Activated CD8-positive, alpha-beta T cell treated with anti-CD3 and anti-CD28 coated beads, Interleukin-2, amount 10 ng/mL, durations not matched to agents 7 days and 5 days (primary cell): ENCODE measurements at places on chromosomes 3 and 15. TPM values are rescaled to one million over a fixed set of nuclear protein-coding genes. Genes with fewer than 3 reads are reported as not detected.

- H3K27ac ChIP-seq: no peak overlapping the region
- no peak for DNase-seq
- H3K4me3 ChIP-seq: no peak overlapping the region
- H3K36me3 ChIP-seq: peaks cover 7% of the 10 kb centered on the region
- no peaks in the 10 kb centered on the region for H3K27me3 ChIP-seq
Observed at GRCh38 chr15:58415636-58416035, 16.2 kb upstream of the LIPC start.

DNA sequence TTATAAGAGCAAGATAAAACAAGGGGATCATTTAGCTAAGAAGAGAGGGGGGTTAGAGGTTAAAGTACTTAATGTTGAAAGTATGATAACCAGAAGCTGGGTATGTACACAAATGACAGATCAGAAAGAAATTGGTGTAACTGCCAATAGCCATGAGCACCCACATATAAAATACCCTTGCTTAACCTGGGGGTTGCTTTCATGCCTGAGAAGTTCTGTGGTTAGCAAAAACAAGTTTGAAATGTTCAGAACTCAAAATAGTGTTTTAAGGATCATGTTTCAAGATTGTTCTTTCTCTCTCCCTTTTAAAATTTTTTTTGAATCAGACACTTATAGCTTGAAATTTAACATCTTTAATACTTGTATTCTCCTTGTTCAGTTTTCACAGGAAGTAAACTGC lies 321.4 kb upstream of the GBE1 start:
- no peaks in the 10 kb centered on the region for H3K27me3 ChIP-seq
- no peaks in the 10 kb centered on the region for H3K4me1 ChIP-seq
- no peak overlapping the region for H3K4me3 ChIP-seq
- H3K36me3 ChIP-seq: no peaks in the 10 kb centered on the region
- DNase-seq: no peak

ARGFX gene
- total RNA-seq: not detected

DNA sequence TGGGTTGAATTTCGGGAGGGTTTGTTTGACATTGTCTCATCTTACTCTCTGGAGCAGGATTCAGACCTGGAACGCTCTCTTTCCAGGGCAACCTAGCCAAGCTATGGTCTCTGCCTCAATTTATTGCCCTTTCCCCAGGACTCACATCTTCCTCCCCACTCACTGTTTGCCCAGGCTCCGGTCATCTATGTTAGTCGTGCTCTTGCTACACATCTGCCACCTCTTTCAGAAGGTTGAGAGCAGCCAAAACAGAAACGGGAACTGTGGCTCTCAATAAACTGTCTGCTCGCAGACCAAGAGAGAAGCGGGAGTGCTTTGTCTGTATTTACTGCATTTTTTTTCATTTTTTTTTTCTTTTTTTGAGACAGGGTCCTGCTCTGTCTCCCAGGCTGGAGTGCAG lies 81.6 kb downstream of the ST6GAL1 start:
- peaks cover 67% of the 10 kb centered on the region for H3K4me1 ChIP-seq
- H3K4me3 ChIP-seq: no peak overlapping the region
- H3K36me3 ChIP-seq: peaks cover 65% of the 10 kb centered on the region
- peak overlapping the region; percentile 5 for H3K27ac ChIP-seq
